ENCODE measurements at places on chromosomes 3 and 15.

DNA sequence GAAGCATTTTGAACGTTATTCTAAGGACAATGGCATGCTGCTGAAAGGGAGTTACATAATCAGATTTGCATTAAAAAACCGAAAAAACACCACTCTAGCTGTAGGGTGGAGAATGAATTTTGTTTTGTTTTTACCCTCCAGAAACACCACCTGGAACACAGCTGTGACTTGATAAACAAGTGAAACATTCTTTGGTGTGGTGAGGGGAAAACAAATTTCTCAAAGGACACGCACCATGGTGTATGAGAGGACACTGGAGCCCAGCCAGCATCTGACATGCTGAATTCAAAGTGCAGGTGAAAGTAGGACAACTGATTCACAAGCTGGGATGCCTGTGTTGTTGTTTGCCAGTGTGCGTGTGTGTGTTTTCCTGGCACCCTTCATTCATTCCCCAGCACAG lies 554.5 kb upstream of the TBL1XR1 start:
- no peak for ATAC-seq

DNA sequence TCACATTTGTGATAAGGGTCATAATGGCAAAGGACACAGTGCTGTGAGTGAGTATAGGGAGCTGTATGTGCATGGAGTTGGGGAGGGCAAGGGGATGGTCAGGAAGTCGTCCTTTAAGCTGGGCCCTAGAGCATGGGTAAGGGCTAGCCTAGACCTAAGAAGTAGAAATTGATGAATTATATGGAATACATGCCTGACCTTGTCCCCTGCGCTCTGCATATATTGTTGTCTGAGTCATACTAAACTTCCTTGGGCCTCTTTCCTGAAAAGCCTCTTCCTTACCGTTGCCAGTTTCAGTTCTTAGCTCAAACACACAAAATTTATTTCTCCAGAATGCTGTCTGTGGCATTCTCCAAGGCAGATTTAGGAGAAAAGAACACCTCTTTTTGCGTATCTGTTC lies 4.6 kb downstream of the SNRK start:
- no peak for ATAC-seq

DNA sequence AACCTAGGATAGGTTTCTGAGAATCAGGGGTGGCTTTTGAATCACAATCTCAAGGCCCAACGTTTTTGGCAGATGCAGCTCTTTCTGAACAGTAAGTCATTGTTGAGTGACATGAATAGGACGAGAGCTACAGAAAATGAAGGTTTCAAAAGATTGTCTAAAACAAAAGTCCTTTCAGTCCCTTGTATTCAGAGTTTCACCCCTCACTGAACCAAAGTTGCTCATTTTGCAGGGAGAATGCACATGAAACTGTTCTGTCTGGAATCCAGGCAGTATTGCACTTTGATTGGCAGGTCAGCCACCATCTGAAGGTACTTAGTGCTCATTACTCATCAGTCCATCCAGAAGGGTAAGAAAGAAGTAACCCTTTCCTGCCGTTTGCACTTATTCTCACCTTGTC lies 24.1 kb upstream of the RASGRP1 start:
- peak; percentile 30 for ATAC-seq

DNA sequence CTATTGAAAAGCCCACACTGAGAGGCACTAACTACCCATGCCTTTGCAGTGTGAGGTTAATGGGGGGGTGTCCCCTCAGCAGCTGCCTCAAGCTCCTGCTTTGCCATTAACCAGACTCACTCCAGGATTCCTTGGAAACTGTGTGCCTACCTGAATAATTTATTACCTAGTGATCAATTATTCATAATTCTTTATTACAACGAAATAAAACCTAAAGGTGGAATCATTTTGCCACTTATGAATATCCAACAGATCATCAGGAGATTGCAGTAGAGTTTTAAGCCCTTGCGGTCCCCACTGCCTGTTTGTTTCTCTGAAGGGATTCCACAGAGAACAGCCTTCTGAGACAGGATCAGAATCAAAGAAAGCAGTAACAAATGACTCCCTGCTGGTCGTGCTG lies 23.3 kb downstream of the NEK11 start:
- ATAC-seq = no peak

- ATAC-seq = peak; percentile 95
These were observed at the start of gene CAPN7 for GRCh38 chr3:15205934-15206661. Gene CAPN7, plus strand, starts transcription at chr3:15206246. Its CDS starts 250 bp downstream, at chr3:15206496.

DNA sequence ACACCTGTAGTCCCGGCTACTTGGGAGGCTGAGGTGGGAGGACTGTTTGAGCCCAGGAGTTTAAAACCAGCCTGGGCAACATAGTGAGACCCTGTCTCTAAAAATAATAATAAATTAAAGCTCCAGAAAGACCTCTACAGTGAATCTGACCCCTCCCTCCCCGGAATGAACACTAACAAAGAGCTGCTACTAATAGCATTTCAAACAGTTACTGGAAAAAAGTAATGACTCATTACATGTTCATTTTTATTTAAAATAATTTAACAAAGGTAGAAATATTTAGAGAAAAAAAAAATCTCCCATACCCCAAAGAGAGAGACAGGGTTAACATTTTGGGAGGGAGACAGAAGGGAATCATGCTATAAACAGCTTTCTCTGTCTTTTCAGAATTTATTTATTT lies 2.2 kb upstream of the UBA3 start:
- ATAC-seq = no peak

DNA sequence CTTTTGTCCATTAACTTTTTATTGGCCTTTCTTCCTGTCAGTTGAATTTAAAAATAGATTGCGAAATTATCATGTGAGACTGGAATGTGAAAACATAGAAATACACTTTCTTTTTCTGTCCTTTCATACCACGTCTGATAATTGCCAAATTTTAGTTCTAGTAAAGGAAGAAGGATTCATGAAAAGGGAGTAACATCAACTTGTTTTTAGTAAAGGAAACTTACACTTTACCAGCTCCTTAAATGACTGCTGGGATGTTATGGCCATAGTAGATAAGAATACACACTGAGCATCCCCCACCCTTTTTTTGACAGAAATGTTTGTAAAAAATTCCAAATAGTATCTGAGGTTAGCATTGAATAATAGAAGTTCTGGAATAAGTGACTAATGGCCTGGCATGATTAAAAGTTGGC lies 137.9 kb downstream of the NEO1 start:
- ATAC-seq = no peak

DNA sequence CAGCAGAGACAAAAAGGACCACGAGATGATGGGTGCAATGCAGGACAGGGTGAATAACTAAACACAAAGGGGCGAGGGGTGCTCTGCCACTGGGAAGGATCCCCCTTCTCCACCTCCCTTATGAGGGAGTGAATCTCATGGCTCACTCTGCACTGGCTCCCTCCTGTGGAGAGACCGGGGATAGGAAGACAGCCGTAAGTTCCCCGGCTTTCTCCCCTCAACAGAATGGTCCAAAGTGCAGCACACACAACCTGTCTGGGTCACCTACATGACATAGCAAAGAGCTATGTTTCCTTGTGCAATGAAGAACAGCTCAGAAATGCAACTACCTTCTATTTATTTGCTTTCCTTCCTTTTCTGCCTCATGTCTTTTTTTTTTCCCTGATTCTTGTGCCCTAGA lies 7.8 kb upstream of the ACSBG1 start:
- peak; percentile 70 for ATAC-seq

DNA sequence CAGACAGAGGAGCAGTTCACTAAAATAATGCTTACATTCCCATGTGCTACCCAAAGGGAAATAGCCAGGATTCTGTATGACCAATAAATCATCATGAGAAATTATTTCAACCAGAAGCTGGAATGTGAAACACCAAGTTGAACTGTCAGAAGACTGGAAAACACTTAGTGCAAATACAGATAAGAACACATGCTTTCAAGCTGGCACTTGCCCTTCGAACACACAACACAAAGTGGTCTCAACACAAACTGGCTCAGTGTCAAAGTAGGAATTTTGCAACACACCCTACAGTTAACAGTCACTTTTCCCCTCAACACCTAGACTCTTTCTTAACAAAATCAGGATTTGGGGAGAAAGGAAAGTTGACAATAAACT lies 1.3 kb downstream of the FSD2 start:
- ATAC-seq = no peak

DNA sequence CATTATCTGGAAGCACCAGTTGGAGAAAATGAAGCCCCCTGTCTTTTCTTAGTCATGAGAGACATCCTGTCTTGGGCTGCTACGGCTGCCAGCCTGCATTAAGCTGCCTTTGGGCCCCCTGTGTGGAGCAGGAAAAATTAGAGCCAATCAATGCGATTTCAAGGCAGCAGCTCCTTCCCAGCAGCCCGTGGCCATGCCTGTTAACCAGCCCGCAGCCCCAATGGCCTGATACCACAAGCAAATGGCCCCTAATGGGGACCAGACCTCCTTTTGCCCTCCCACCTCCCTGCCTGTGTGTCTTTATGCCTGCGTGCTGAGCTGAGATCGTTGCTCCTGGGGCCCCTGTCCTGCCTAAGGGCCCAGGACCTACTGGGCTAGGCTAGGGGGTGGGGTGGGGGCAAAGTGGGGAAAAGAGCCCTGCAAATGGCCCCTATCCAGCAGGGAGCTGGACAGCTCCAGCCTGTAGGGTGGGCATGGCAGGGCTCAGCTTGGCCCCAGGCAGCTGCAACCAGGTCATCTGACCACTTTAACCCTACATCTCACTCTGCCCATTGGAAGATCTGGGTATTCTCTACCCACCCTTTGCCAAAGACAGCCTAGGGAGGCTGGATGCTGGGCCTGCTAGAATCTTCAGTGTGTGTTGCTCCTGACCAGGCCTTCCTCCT lies 53.8 kb upstream of the MRPS22 start:
- no peak for ATAC-seq

DNA sequence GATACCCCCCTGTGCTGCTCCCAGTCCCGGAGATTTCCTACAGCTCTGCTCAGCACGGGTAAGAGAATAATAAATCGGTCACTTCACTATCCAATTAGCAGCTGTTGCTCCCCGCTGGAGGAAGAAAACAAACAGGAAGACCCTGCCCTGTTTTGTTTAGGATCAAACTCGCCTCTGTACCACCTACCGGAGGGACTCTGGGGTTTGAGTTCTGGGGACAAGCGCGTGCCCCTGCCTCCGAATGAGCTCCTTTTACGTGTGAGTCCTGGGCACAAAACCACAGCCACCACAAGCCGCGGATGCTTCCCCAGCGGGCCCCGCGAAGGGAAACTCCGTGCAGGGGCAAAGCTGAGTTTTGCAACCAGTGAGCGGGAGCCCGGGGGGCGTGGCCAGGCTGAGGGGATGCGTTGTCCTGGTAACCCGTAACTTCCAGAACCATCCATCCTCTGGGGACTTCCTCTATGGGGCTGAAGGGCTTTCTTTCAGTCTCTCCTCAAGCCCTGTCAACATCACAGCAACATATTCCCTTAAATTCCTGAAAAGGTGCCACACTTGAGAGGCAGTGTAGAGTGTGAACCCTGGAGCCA lies 315.7 kb upstream of the PROK2 start:
- ATAC-seq = peak; percentile 79

DNA sequence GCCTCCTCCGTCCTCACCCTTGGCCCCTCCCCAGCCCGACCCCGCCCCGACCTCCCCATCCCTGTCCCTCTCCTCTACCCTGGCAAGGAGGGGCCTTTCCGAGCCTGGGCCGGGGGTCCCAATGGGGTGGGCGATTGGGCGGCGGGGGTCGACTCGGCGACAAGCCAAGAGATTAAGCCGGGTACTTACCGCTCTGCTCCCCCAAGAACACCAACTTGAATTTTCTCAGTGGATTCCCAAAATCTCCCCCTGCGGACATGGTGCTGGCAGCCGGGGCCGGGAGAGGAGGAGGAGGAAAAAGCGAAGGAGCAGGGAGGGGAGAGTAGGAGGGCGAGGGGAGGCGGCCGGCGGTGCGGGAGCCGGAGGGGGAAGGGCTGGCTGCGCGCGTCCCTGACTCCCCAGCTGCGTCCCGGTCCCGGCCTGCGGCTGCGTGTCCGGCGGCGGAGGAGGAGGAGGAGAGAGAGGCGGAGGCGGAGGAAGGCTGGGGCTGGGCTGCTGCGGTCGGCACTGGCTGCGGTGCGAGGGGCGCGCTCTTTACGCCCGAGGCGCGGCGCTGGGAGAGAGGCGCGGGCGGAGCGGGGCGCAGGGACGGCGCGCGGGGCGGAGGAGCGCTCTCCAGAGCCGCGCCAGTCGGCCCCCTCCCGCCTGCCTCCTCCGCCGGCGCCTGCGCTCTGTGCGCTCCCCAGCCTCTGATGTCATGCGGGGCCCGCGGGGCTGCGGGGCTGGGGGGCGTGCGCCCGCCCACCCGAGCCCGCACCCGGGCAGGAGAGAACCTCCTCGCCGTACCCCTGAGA lies at the start of gene RAB6B:
Gene RAB6B, minus strand, starts transcription at position 675 of the 794 bp plus-strand sequence. Its CDS starts 416 bp downstream, at position 259.
- peak; percentile 97 for ATAC-seq

GRCh38 chr3:46110701-46111493 lies 83.6 kb upstream of the XCR1 start:
- peak; percentile 47 for ATAC-seq

DNA sequence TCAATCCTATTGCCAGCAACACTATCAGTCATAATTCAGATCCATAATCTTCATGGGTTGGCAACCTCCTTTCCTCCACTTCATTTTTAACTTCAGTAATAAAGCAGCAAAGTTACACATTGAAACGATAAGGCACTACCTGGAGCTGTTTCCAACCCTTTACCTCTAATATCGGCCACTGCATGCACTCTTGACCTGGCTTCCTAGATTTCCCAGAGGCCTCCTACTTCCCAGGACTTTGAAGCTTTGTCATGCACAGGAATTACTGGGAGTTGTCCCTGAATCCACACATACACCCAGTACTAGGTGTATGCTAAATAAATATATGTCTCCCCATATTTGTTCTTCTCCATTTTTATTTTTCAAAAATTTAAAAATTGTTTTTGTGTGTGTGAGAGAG lies 126.1 kb downstream of the PLD1 start:
- ATAC-seq = no peak

DNA sequence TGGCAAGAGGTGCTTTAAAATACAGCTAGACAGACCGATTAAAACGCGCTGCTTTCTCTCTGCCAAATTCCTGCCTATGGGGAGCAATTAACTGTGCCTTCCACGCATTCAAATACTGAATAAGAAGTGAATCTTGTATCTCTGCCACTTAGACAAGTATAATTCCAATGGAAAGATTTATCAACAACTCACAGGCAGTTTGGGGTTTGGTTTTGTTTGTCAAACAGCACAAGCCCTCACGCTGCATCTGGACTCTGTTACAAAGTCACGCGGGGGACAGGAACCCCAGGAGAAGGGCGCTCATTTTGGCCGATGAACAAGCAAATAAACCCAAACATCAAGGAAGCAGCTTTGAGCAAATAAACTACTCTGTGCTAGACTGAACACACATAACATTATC lies 61.8 kb upstream of the TMCO5A start:
- ATAC-seq = peak; percentile 51

DNA sequence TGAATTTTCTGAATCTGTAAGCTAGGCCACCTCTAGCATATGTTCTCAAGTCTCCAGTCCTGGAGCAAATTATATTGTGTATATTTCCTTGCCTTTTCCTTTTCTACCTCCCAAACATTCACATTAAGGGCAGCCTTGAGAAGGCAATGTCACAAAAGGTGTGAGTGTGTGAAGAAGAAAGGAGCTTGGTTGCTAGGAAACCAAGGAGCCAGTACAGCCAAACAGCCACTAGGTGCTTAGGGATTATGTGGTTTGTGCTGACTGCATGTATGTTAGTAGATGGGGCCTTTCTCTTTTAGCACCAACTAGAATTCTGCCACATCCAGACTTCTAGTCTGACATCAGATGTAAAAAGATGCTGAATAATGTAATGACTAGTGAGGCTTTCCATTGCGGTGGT lies 118.8 kb upstream of the DAZL start:
- peak; percentile 44 for ATAC-seq

- no peak for ATAC-seq
These were observed 120.3 kb downstream of the BDH1 start for GRCh38 chr3:197435426-197435825.
